CD4-positive, alpha-beta T cell (primary cell): ENCODE measurements at places on chromosomes 2 and 18.

GRCh38 chr2:175628243-175628642, 373.8 kb downstream of the LNPK start:
- DNase-seq: no peak

GRCh38 chr18:42258301-42258965, 303.4 kb downstream of the PIK3C3 start:
- DNase-seq: no peak

- no peak for DNase-seq
Observed at GRCh38 chr2:84231478-84231877, 227.6 kb downstream of the SUCLG1 start.

DNA sequence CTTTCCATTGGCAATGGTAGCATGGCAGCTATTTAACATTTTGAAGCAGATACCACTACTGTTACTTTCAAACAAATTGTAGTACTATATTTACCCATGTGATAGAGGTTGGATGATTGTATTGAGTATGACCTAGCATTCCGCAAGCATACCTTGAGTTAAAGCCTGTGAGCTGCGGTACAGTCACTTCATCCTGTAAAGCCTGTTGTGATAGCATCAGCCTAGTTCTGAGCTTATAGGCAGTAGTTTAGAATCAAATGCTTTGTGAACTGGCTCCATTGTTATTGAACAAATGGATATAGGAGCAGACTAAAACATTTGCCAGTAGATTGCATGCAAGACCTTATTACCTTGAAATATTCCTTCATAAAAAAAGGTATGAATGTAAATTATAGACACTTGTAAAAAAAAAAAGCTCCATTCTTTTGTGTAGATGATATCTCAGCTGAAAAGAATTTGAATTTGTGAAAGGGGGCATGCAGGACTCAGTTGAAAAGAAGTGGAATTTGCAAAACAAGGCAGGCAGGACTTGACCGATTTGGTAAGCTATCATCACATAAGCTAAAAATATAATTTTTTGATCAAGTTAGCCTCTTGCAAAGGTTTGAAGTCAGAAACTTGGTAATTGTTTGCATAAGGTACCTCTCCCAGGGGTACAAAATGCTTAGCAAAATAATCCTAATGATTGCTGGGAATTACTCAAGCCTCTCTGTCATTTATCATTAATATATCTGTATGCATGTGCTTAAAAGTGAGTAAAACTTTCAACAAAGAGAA, 138.5 kb upstream of the ITGA4 start:
- no peak for DNase-seq

- DNase-seq: no peak
Observed at GRCh38 chr18:23837591-23837990, 148.3 kb downstream of the LAMA3 start.

DNA sequence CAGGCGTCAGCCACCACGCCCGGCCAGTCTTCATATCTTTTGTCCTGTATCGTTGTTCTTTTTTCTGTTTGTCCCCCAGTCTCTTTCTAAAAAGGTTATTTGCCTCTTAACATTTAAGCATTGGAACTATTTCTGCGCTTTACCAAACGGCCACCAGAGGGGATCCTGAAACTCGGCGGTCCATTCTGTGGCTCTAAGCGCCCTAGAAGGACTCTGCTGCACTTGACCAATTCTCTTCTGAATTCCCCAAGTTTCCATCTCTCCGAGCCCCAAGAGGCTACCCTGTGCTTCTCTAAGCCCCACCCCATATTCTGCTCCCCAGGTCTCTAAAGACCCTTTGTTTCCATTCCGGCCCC, 33.1 kb upstream of the REG3G start:
- no peak for DNase-seq

- no peak for DNase-seq
Observed at GRCh38 chr2:187148059-187148714, 299.2 kb upstream of the ZSWIM2 start.

DNA sequence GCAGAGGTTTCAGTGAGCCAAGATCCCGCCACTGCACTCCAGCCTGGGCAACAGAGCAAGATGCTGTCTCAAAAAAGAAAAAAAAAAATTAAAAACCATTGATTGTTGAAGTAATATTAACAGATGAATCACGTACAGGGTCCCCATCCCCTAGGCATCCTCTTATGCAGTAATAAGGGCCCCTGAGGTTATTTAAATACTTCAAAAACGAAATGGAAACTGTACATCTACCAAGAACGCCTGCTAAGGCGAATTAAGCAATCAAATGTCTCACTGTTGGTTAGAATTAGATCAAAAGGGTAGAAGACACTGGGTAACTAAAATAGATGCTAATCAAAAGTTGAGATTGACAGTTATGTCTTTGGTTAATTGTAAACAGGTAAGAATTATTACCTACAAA, 7.5 kb downstream of the TRABD2A start:
- DNase-seq: no peak

- DNase-seq: no peak
Observed at GRCh38 chr2:12498704-12499103, 218.0 kb upstream of the TRIB2 start.

DNA sequence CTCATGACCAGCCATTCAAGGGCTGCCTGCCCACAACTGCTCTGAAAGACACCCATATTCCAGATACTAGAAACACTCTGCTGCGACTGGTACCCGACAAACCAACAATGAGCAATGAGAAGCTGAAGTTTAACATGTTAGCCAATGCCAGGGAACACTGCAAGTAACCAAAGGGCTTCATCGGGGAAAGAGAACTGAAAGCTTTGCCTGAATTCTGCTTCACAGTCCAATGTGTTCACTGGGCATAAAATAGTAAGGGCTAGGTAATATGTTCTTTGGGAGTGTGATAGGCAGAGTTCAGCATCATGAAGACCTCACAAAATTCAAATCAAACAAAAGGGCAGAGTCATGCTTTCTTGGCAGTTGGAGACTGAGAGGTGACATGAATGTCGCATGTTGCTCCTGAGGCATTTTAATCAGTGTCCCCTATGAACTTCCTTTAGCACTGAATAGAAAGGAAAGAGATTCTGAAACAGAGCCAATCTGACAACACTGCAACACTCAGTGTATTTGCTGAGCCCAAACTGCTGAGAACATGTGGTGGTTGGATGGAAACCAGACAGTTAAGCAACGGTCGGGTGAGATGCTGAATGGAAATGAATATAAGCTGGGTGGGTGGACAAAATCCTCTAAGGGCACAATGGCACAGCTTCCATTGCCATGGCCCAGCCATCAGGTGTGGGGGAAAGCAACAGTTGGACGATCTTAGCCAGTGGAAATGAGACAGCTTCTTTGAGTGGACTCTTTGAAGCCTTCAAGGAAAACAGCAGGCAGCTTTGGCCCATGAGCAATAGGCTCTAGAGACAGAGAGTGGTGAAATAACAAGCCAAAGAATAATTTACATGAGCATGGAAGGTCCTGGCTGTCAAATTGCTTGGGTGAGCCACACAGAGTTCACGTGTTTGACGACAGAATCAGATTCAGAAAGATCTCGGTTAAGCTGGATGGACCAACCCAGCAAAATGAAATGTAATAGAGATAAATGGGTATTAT, 277.5 kb downstream of the AFF3 start:
- DNase-seq: no peak

DNA sequence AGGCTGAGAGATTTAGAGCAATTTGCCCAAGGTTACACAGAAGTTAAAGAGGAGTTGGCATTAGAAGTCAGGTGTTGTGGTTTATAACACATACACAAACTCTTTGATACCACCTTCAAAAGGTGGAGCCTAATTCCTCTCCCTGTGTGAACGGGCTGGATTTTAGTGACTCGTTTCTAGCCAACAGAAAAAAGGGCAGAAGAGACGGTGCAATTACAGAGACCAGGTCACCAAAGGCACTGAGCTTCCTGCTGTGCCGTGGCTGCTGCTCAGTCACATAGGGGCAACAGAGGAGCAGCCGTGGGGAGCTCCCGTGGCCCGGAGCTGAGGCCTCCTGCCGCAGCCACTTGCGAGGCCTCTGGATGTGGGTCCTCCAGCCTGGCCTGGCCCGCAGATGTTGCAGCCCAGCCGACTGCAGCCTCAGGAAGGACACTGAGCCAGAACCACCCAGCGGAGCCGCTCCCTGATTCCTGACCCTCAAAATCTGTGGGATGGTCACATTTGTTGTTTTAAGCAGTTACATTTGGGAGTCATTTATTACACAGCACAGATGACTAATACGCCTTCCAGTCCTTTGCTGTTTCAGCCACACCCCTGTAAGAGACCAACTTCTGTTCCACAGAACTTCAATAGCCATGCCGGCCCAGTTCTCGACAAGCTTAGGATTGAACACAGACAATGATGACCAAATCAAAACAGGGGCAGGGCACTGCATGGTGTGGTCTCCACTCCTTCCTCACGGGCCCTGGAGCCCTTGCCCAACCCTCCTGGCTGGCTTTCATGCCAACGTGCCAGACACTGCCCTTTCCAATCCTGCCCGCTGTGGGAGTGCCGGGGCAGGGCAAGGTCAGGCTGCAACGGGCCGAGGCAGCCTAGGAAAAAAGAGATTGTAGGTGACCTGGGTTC, 17.1 kb downstream of the EDAR start:
- no peak for DNase-seq

- no peak for DNase-seq
Observed at GRCh38 chr2:126982935-126983334, 84.2 kb downstream of the TEX51 start.

DNA sequence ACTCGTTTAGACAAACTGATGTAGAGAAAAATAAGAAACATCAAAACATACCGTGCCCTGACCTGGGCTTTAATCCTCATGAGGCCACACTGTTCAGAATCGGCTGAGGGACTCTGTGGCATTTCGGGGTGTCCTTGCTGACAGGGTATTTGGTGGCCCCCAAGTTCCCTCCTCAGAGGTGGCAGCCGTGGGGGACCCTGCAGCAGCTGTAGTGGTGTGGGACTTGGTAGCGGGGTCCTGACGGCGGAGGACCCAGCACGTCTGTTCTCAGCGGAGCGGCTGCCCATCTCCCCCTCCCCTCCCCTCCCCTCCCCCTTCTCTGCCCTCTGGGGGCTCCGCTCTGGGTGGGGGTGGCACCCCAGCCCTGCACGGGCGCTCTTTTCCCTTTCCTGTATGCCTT, 18.4 kb downstream of the KCNG2 start:
- DNase-seq: no peak

- DNase-seq: no peak
Observed at GRCh38 chr2:98422449-98422848, 22.2 kb upstream of the INPP4A start.

DNA sequence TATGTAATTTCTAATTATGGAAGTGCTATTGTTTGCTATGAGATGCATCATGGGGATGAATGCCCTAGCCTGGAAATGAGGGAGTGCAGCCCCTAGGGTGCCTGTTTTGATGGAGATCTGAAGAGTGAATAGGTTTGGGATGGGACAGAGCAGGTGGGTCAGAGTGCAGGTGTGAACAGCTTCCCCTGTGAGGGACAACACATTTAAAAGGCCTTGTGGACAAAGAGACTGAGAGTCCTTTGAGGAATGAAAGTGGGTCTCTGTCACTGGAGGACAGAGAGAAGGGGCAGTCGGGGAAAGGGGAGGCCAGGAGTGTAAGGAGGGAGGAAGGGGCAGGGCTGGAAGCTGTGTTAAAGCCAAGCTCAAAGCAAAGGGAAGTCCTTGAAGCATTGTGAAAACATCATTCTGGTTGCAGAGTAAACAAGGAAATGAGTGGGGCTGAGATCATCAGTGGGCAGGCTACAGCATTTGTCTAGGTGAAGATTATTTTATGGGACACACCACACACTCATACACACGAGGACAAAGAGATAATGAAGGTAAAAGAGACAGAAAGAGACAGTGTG, 877.6 kb downstream of the SLC4A3 start:
- no peak for DNase-seq

- DNase-seq: no peak
Observed at GRCh38 chr2:134347756-134348155, 93.9 kb downstream of the MGAT5 start.

- no peak for DNase-seq
Observed at GRCh38 chr18:6885992-6886796, 156.7 kb downstream of the ARHGAP28 start.
